LoVo (cell line): ENCODE measurements at places on chromosomes 11 and 22.

- DNase-seq, result no peak
These were observed 1470.9 kb downstream of the BRD1 start for GRCh38 chr22:48356731-48357130.

GRCh38 chr11:33997584-33998251, 53.8 kb upstream of the CAPRIN1 start:
- DNase-seq, result no peak

DNA sequence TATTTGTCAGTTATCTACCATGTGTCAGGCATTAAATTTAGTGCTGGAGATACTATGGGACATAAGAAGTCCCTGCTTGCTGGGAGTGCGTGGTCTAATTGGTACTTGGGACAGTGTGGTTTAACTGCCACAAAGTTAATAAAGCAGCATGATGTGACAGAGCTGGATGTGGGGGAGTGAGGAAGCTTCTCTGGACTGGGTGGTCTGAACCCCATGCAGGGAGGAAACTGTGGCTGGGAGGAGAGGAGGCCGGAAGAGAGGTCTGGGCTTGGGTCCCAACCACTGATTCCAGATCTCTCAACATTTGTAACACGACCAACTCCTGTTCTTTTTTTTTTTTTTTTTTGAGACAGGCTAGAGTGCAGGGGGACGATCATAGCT, 37.1 kb downstream of the ST3GAL4 start:
- DNase-seq, result no peak

DNA sequence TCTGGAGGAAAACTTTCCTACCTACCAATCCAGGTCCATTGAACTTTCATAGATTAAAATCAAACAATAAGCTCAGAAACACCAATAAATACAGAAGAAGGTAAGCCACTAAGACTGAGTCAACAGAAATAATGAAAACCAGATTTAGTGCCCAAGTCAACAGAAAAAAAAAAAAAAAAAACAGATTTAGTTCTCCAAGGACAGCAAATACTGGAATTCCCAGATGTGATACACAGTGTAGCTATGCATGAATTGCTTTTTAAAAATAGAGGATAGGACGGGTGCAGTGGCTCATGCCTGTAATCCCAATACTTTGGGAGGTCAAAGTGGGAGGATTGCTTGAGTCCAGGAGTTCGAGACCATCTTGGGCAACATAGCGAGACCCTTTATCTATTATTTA, 15.7 kb downstream of the DMC1 start:
- no peak for DNase-seq

GRCh38 chr11:125871391-125872137, 15.9 kb upstream of the HYLS1 start:
- DNase-seq, result no peak

GRCh38 chr11:114167771-114168448, 108.4 kb downstream of the ZBTB16 start:
- DNase-seq, result no peak

- no peak for DNase-seq
These were observed 71.6 kb downstream of the PRMT3 start for GRCh38 chr11:20458905-20459632.

DNA sequence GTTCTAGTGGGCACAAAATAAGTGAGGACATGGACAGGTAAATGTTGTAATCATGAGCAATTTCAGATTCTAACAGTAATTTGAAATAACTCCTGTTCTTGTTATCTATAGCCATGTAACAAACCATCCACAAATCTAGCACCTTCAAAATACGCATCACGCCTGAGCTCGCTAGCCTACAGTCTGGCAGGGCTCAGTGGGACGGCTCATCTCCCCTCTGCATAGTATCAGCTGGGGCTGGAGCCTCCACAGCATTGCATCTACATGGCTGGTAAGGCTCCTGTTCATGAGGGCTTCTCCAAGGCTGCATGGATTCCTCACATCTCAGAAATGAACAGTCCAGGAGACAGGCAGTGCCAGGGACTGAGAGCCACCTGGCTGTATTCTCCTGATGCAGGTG, 112.6 kb downstream of the KCNQ1 start:
- no peak for DNase-seq

- no peak for DNase-seq
These were observed 18.2 kb upstream of the TXNRD2 start for GRCh38 chr22:19959587-19960490.

- no peak for DNase-seq
These were observed 13.3 kb downstream of the CHST1 start for GRCh38 chr11:45651841-45652749.

DNA sequence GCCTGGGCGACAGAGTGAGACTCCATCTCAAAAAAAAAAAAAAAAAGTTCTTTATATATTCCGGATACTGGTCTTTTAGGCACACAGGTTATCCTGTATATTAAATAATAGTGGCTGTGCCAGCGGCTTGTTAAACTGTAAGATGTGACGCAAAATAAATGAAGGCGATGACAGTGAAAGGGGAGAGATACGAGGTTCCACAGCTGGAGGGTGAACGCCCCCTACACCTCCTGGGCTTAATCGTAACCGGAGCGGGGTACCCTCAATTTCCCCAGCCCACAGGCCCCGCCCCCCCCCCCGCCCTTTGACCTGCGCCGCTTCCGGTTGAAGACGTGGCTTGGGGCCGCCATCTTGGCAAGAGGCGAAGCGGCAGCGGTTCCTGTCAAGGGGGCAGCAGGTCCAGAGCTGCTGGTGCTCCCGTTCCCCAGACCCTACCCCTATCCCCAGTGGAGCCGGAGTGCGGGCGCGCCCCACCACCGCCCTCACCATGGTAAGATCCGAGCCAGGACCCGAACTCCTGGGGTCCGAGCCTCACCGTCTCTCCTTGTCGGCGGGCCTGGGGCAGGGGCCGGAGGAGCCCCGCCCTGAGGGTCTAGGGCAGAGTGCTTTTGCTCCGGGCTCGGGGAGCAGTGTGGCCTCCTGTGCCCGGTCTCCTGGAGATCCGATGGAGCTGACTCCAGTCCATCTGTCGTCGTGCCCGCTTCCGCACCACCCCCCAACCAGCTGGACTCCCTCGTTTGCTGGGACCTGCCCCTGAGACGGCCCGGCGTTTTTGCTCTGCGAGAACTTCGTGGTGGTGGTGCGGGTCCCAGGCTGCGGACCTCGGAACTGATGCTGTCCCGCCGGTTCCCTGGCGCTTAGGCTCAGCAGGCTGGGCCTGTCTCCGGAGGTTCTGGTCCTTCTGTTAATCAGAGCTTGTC, at the start of gene ARCN1:
Gene ARCN1 (plus strand): TSS at position 349 of the 920 bp plus-strand sequence. CDS start 139 bp downstream, at position 488.
- DNase-seq, result peak; percentile 75

- peak; percentile 43 for DNase-seq
These were observed 6.3 kb upstream of the SYNGR1 start for GRCh38 chr22:39343259-39344045.

DNA sequence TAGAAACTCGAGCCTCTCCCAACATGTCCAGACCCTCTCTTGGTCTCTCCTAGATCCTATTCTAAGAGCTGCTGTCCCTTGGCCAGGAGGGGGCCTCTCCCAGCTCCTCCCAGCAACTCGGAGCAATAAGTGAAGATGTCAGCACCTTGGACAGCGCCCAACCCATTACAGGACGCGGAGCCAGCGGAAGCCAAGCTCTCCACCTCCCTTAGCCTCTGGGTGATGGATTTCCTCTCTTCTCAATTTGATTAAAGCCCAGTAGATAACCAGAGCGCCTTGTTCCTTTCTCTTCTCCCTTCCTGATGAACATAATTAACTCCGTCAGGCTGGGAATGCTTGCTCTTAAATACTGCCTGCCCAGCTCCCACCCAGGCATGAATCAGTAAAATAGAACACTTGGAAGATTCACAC, 26.2 kb upstream of the TPBGL start:
- DNase-seq, result peak; percentile 74
